Ascending aorta (tissue), 2 donors: ENCODE measurements at places on chromosomes 3 and 15. TPM values are rescaled to one million over a fixed set of nuclear protein-coding genes. Genes with fewer than 3 reads are reported as not detected.

- peaks cover 73% of the 10 kb centered on the region for H3K36me3 ChIP-seq
- H3K27ac ChIP-seq: no peak overlapping the region
- no peaks in the 10 kb centered on the region for H3K4me1 ChIP-seq
- H3K4me3 ChIP-seq: no peak overlapping the region
Observed at GRCh38 chr15:62809115-62809967, 233.2 kb upstream of the TPM1 start.

DNA sequence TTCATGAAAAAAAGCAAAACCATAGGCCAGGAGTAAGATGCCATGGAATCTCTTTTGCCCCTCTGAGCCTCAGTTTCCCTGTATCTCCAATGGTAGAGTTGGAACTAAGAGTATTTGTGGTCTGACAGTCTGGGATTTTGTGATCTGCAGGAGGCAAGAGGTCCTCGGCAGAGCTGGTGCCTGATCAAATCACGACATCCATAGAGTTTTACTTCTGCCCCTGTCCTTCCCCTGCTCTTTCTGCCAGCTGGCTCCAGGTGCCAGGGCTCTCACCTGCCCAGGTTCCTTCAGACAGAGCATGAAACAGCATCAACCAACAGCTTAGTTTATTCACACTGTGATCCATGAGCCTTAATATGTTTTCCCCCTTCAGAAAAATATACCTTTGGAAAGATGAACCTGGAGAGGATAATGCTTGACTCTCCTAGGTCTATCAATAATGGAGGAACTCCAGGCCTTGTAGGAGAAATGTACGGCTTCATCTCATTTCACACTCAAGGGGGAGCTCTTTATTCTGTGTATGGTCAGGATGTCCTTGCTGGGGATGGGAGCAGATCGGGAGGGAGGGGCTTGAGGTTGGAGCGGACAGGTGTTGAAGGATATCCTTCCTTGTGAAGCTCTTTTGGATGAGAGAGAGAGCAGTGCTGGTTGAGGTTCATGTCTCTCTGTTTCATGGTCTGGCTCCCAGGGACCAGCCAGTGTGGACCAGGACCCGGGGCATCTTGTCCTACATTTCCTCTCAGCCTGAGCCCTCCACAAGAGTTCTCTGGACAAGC is 309.9 kb downstream of the RPLP1 start:
- no peak overlapping the region for H3K4me3 ChIP-seq
- no peak overlapping the region for H3K27ac ChIP-seq
- no peak for DNase-seq
- no peaks in the 10 kb centered on the region for H3K27me3 ChIP-seq

CELSR3 gene
- 2.6 TPM for total RNA-seq

- H3K4me3 ChIP-seq: no peak overlapping the region
- no peaks in the 10 kb centered on the region for H3K27me3 ChIP-seq
- peaks cover 6% of the 10 kb centered on the region for H3K4me1 ChIP-seq
- no peaks in the 10 kb centered on the region for H3K36me3 ChIP-seq
- peak overlapping the region; percentile 62 for H3K27ac ChIP-seq
Observed at GRCh38 chr3:24154781-24155180, 209.7 kb downstream of the NR1D2 start.

CPLX3 gene
- not detected for total RNA-seq
